ENCODE measurements at places on chromosomes 5 and 9.

- DNase-seq, result no peak
Observed at GRCh38 chr9:70413464-70413798, 1.0 kb downstream of the KLF9 start.

DNA sequence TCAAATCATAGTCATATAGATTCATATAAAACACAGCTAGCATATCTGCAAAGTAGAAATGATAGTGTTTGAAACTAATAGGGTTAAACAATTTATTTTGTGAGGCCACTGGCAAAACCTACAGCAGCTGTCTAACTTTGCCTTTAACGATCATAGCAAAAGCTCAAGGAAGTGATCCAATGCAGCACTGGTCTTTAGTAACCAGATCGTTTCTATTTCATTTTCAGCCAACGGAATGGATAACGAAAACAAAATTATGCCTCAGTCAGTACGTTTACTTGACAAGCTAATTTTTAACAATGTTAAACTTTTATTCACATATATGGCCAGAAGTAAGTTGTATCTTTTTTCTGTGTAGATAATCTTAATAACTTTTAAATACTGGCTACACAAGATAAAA, 17.7 kb downstream of the MLLT3 start:
- no peak for DNase-seq

GRCh38 chr9:19969721-19970120, 180.9 kb upstream of the SLC24A2 start:
- no peak for DNase-seq

DNA sequence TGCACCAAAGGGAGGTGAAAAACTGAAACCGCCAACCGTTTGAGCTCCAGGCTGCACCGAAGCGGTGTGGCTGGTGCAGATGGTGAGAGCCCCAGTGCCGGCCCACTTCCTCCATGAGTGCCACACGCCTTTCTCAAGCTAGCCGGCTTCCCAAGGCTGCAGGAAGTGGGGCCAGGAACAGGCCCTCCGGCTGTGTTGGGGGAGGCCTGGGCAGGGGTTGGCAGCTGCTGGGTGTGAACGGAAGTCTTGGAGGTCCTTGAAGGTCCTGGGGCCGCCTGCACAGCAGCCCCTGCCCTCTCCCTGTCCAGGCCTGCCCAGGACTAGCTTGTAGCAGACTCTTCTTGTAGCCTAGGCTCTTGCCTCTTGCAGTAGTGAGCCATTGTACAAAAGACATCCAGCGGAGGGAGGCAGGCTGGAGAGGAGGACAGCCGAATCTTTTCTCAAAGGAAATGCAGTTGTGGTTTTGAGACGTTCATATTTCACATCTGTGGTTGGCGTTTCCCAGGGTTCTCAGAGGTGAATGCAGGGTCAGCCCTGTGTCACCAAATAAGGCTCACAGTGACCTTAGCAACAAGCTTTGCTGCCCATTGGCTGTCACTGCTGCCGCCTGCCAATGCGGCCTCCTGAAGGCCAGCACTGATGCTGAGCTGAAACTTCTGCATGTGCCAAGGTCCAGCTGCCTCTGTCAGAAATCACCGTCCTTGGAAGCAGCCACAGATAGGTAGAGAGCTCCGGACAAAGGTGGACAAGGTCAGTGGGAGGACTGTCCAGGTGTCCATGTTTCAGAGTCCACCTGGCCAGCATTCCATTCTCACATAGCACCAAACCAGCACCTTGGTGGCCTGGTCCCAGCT, 23.9 kb downstream of the IRF1 start:
- DNase-seq, result no peak

DNA sequence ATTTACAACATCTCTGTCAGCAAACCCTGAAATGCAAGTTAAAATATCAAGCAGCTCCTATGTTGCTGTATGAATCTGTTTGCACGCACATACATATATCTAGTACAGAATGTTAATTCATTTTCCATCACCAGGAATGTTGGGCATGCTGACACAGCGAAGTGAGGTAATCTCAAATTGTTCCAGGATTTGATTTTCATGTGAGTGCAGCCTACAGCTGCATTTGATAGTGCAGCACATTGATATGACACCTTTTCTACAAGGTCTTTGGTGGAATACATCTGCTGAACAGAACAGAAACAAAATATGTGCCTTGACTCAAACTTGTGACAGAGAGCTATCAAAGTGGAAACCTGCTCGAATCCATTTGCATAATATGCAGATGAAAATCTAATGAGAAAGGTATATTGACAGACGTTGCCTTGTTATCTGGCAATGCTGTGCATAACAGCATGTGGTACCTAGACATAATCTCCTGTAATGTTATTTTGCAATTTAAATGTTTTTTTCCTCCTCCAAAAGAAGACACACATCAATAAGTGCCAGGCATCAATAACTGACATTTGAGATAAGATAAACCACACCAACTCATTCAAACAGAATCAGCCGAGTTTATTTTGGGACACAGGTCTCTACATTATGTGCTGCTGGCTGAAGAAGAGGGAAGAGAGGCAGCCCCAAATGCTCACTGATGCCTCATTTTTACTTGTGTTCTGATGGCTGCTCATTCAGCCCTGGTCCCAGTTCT, 512.2 kb downstream of the ZNF608 start:
- no peak for DNase-seq

- peak; percentile 95 for DNase-seq
Observed at GRCh38 chr9:16191691-16192402, 639.0 kb downstream of the CCDC171 start.

DNA sequence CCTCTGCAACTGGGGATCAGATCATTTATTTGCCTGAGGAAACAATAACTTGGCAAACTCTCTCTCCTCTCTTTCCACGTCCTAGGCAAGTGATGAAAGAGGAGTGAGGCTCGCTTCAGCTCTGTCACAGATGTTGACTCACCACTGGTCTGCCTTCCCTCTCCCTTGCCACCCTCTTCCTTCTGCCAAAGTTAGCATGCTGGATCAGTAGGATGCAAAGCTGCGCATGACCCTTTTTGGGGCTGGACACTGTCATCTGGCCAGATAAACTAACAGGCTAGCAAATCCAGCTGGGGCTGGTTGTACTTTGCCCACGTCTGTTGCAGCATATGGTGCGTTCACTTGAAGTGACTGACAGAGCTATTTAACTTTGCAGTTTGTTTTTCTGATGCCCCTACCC, 36.2 kb upstream of the SMARCA2 start:
- no peak for DNase-seq

DNA sequence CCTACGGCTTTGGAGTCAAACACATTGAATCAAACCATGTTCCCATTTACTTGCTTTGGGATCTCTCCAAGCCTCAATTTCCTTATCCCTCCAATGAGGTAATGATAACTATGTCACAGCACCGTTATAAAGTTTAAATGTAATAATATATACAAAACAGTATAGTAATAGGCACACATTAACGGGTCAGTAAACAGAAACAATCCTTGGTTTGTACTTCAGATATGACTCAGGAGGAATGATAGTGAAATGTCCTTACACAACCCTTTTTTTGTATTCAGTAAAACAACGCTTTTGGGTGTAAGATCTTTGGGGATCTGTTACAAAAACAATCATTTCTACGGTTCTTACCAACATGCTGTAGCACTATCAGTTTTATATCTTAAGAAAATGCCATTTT, 178.5 kb upstream of the GNA14 start:
- no peak for DNase-seq

DNA sequence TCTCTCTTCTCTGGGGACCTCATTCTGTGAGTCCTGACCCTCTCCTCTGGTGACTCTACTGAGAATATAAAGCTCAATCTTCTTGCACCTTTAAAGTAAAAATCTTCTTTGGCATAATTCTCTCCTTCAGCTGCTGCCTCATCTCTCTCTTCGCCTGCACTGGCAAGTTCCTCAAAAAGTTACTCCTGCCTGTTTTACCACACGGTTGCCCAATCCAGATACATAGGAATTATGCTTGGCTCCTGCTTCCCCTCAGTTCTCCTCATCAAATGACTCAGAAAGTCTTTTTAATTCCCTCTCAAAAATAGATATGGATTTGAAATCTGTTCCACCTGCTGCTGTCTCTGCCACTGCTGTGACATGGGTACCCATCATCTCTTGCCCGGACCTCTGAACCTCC, 14.4 kb upstream of the HRCT1 start:
- DNase-seq, result no peak

- no peak for DNase-seq
Observed at GRCh38 chr9:136665111-136665703, 2.5 kb downstream of the EGFL7 start.

DNA sequence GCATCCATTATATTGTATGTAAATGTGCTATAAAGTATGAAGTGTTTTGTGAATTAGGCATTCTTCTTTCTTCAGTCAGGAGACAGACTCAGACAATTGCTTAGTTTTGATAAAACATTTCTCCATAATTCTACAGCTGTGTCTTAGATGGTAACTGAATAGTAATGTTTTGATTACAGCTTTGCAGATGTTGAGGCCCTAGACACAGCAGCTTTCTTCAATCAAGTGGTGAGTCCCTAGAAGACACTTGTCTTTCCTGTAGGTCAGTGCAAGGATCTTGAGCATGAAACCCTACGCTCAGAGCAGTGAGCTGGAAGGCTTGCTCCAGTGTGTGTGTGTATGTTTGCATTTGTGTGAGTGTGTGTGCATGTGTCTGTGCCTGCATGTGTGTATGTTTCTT, 46.8 kb upstream of the CD180 start:
- no peak for DNase-seq

DNA sequence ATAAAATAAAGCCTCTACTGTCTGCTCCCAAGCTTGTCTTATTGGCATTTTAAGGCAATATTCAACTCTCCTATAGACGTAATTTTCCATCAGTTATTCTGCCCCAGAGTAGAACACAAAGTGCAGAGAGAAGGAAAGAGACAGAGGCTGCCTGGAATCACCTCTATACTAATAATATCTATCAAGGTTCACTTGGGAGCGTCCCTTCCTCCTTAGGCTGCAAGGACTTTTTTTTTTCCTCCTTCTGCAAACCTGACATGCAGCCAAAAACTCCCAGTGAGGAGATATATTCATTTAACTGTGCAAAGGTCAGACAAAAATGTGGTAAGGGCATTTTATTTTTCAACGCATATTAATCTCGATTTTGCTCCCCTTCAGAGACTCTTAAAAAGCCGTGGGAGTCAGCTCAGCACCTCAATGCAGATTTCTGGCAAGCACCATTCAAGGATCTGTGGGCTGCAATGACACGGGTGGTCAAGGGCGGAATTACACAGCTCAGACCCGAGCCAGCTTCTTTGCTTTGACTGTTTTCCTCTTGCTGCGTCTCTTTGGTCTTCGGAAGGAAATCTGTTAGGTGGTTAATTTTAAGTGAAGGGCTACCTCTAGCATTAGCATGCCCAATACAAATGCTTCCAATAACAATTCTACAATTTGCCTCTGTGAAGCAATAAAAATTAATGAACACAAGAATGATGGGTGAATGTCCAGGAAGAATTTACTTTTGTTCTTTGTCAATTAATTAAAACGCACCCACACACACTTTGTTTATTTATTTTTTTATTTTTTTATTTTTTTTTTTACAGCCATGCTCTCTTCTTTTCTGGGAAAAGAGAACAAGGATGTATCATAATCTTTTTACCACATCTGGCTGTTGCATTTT, 587.7 kb upstream of the GRAMD2B start:
- no peak for DNase-seq

DNA sequence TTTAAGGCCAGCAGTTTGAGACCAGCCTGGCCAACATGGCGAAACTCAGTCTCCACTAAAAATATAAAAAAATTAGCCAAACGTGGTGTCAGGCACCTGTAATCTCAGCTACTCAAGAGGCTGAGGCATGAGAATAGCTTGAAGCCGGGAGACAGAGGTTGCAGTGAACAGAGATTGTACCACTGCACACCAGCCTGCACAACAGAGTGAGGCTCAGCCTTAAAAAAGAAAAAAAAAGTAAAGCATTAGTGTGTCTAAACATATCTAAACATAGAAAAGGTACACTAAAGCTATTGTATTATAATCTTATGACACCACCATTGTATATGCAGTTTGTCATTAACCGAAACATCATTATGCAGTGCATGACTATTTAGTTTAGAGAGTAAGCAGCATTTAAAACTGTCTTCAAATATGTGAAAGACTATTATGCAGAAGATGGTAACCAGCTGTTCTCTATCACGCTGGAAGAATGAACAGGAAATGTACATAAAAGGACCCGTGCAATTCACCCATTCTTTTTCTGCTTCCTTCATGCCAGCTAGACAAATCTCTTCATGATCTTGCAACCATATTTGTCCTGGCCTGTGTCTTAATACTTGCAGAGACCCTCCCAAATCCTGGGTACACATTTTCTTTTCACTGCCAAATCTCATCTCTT, 58.6 kb downstream of the ITGA1 start:
- no peak for DNase-seq

GRCh38 chr5:36052538-36052937, 14.1 kb downstream of the UGT3A2 start:
- no peak for DNase-seq

DNA sequence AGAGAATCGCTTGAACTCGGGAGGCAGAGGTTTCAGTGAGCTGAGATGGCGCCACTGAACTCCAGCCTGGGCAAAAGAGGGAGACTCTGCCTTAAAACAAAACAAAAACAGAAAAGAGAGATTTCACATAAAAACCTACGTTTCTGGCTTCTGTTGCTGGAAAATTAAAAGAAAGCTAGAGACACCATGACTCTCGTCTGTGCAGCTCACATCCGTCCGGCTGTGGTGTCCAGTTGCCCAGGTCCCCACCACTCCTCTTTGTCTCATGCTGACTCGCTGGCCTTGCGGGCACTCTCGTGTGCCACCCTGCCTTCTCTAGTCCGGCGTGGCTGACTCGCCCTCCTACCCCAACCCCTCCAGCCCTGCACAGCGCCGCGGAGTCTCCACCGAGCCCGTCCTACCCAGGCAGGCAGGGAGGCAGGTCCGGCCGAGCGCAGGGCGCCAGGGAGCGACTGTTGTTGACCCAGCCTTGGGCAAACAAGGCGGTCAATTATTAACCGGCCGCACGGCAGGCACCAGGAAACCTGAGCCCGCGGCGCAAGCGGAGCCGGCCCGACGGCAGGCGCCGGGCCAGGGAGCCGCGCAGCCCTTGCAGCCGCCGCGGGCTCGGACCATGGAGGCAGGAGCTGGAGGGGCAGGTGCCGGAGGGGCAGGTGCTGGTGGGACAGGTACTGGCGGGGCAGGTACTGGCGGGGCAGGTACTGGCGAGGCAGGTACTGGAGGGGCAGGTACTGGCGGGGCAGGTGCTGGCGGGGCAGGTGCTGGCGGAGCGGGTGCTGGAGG, at the start of gene PRRT1B:
TSS of gene PRRT1B (plus strand) at position 521 of the 783 bp plus-strand sequence. CDS start at position 614, 93 bp downstream.
- DNase-seq, result no peak

GRCh38 chr5:109196087-109196822, 213.5 kb downstream of the PJA2 start:
- no peak for DNase-seq

GRCh38 chr5:40549616-40550015, 130.1 kb upstream of the PTGER4 start:
- no peak for DNase-seq

- DNase-seq, result no peak
Observed at GRCh38 chr5:39076757-39077728, 2.8 kb upstream of the RICTOR start.

DNA sequence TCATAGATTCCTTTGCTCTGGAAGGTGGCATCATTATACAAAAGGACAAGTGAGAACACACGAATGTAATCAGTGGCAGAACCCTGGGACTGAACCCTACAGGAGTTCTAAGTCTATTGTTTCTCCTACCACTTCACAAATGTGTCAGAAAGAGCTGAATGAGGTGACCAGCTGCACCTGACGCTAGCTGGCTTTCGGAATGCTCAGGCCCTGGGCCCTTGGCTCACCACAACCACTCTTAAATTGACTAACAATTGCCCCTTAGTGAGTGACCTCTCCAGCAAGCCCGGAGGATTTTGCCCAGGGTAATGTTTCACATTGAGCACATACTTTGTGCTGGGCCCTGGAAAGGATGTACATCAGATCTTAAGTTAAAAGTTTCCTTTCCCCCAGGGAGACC, 41.2 kb upstream of the ABCA1 start:
- DNase-seq, result no peak

- no peak for DNase-seq
Observed at GRCh38 chr5:134041570-134042411, 37.0 kb upstream of the VDAC1 start.
